ENCODE measurements at places on chromosomes 7 and 10.

- no peak for DNase-seq
Measured at GRCh38 chr10:104867966-104868598, 227.0 kb downstream of the SORCS3 start.

DNA sequence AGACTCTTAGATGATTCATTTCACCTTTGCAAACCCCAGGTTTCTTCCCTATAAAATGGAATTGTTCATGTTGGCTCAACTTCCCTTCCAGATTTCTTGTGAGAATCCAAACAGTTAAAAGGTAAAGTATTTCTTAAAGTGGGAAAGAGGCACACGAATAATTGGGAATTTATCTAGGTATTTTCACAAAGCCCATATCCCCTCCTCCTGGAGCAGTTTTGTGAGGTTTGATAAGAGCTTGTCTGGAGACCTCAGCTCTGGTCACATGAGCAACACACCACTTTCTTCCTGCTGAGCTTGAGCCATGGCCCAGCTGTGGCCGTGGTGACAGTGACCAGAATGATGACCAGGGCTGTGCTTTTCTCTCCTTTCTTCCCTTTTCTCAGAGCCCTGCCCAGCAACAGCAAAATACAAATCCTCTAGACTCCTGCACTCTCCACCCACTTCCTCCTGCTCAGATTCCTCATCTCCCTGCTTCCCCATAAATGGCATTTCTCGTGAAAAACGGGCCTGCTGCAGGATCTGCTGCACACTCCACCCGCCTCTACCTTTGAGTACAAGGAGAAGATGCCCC, 87.7 kb downstream of the PIK3CG start:
- DNase-seq = no peak

DNA sequence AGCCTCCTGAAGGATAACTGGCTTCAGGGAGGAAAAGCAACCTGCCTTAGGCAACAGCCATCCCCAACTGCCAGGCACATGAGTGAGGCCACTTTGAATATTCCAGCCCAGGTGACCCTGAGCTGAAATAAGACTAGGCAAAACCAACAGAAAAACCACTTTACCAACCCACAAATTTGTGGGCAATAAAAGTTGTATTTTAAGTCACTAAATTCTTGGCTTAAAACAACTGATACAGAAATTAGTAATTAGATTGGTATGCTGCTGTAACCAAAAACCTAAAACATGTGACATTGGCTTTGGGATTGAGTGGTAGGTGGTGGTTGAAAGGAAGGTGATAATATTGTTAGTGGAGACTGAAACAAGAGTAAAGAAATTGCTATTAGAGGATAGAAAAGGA, 39.9 kb downstream of the ABCB4 start:
- DNase-seq = no peak

- DNase-seq = no peak
Measured at GRCh38 chr7:148747274-148747673, 48.6 kb downstream of the CUL1 start.

DNA sequence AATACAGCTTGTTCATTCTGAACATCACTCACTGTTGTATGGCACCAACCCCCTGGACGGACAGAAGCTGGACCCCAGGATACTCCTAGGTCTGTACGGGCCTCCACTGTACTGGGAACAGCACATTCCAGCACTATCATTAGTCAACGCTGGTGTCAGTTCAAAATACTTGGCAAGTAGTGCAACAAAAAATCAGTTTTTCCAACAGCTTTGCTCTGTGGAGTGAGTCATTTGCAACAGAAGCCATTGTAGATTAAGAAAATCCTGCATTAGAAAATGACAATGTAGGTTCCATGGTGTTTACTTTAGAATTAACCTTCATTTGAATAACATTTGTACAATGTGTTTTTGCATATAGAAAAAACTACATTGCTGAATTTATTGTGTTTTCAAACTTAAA, 266.6 kb downstream of the HDAC9 start:
- DNase-seq = no peak

GRCh38 chr7:158734861-158735260, 30.3 kb upstream of the NCAPG2 start:
- DNase-seq = peak; percentile 39

DNA sequence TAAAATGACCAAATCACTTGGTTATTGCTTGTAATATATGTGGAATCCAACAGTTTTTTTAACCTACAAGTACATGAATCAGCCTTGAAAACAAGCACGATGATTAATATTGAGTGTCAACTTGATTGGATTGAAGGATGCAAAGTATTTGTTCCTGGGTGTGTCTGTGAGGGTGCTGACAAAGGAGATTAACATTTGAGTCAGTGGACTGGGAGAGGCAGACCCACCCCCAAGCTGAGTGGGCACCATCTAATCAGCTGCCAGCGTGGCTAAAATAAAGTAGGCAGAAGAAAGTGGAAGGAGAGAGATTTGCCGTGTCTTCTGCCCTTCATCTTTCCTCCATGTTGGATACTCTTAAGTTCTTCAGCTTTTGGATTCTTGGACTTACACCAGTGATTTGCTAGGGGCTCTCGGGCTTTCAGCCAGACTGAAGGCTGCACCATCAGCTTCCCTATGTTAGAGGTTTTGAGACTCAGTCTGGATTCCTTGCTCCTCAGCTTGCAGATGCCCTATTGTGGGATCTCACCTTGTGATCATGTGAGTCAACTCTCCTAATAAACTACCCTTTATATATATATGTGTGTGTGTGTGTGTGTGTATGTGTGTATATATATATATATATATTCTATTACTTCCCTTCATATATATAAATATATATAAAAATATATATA, 118.4 kb upstream of the WDR11 start:
- DNase-seq = no peak

- no peak for DNase-seq
Measured at GRCh38 chr10:50805981-50806622, 66.4 kb downstream of the ASAH2B start.

- no peak for DNase-seq
Measured at GRCh38 chr7:19971956-19972355, 198.5 kb upstream of the TMEM196 start.

DNA sequence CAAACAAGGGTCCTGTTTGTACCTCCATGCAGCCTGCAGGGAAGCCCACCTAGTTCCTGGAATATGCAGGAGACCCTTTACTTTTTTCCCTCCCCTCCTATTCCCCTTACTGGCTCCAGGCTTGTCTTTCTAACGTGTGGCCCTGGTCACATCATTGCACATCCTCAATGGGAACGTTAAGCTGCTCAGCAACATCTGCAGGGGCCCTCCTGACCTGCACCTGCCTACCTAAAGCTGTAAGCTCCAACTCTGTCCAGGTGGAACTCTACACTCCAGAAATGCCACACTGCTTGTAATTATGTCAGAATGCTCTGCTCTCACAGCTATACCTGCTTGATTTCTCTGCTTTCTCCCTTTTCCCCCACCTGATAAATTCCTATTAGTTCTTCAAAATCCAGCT, 72.1 kb downstream of the ARMC3 start:
- DNase-seq = no peak

- no peak for DNase-seq
Measured at GRCh38 chr7:5063698-5064097, 18.0 kb downstream of the RBAK start.

GRCh38 chr7:102892631-102893278, 20.0 kb upstream of the LRRC17 start:
- DNase-seq = no peak

DNA sequence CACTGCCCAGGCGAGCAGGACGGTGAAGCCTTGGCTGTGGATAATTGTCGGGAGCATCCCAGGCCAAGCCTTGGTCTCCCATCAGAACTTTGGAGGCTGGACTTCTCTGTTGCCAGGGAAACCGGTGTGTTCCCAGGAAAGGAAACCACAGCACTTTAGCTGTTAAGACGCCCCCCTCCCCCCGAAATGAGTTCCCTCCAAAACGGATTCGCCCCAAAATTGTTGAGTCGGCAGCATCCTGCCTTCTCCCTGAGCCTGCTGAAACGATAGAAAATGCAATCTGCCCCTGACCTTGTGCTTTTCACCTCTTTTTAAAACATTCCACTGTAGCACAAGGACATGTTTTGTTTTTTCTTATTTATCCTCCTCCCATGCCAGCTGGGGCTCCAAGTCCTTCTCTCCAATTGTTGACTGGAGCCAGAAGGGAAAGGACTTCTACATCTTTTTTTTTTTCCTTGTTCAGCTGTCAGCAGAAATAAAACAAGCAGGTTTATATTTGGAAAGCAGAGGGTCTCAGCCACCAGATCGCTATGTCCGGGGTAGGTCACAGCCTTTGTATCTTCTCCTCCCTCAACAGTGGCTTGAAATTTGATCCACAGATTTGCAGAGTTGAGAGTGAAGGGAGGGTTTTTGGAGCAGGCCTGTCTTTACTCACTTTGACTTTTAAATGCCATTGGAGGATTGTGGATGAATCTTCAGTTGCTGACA, 116.5 kb downstream of the ZMIZ1 start:
- no peak for DNase-seq

DNA sequence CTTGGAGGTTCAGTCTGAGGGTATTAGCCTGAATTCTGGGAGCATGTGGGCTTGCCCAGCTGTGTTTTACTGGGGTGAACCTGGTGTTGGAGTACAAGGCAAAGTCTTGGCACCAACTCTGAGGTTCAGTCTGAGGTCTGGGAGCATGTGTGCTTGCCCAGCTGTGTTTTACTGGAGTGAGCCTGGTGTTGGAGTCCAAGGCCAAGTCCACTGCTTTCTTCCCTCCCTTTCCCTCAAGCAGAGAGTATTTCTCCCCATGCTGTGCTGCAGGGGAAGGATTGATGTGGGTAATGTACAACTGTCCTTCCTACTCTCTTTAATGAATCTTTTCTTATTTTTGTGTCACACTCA, 236.1 kb downstream of the NXPH1 start:
- no peak for DNase-seq

DNA sequence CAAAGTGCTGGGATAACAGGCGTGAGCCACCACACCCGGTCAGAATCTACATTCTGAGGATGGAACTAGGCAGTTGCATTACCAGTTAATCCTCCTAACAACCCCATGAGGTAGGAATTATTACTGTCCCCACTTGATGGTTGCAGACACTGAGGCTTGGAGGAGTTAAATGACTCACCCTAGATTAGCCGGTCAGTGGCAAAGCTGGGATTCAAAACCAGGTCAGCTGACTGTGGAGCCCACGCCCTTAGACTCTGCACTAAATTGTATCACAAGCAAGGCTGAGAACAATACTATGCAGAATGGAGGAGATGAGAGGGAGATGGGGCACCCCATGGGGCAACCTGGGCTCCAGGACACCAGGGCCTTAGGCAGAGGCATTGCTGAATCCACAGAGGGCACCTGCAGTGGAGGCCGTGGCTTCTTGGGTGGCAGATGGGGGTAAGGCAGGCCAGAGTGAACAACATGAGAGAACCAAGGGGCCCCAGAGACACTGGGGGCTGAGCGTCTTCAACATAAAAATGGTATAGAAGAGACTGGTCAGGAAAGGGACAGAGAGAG, 723.4 kb downstream of the PARD3 start:
- DNase-seq = no peak

DNA sequence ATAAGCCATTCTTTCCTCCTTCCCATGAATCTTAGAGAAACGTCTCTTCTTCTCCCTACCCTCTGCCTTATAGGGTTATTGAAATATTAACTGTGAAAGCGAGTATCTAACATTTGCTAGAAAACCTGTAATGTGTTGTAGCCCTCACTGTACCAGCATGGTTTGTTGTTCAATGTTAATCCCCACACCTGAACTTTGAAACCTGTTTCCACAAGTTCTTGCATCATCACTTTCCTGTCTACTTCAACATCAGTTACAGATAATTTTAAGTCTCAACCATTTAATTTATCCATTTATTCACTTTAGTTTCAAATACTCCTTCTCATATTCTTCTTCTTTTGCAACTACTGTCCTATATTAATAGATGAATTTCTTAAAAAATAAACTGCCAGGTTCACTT, 148.2 kb downstream of the ETV1 start:
- no peak for DNase-seq

DNA sequence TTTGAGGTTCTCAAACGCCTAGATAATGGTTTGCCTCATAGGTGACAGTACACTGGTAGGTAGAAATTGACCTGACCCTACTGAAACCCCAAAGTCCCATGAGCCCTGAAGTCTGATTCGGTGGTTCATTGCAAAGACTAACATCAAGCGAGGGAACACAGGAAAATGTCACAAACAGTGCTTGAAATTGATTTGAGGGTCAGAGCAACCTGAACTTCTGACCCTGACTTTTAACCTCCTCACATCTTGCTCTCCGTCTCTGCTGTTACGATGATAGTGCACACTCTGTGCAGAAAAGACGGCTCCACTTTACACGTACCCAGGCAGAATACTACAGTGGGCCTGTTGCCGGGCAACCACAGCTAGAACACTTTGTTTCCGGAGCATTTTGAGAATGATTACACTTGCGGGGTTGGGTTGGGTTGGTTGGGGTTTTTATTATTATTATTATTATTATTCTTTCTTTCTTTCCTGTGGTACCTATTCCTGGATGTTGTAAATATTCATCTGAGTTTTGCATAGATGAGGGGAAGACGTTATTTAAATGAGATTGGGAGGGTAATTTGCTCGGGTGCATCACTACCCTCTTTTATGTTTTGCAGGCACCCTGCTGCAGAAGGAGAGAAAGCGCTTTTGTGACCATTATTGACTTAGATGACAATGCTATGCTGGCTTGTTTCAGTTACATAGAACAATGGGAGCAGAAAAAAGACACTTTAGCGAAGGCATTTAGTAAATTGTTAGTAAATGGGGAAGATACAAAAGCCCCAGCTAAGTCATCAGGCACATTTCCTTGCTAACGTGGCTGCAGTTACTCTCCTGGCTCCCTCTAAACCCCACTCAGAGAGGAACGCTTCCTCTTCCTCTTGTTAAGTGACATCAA, 438.1 kb upstream of the NRP1 start:
- DNase-seq = no peak

- no peak for DNase-seq
Measured at GRCh38 chr10:61124756-61125530, 181.0 kb upstream of the RHOBTB1 start.

GRCh38 chr10:87760195-87760905, 57.7 kb downstream of the ATAD1 start:
- no peak for DNase-seq

- no peak for DNase-seq
Measured at GRCh38 chr10:88076027-88076880, 212.8 kb downstream of the PTEN start.

DNA sequence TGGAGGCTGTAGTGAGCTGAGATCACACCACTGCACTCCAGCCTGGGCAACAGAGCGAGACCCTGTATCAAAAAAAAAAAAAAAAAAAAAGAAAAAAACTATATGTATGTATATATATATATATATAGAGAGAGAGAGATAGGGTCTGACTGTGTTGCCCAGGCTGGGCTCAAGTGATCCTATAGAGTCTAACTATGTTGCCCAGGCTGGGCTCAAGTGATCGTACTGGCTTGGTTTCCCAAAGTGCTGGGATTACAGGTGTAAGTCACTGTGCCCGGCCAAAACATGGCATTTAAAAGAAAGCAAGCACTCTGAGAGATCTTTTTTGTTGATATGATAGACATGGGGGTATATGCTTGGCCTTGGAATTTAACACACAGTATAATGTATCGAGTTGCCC, 20.0 kb downstream of the CYP17A1 start:
- no peak for DNase-seq

- DNase-seq = no peak
Measured at GRCh38 chr7:27183682-27184336, 1.2 kb downstream of the HOXA11 start.
